Naive B cell (primary cell): ENCODE measurements at places on chromosomes 3 and 15.
A peak's percentile ranks its signal among the peaks of the same experiment; 100 is the strongest.

GRCh38 chr15:26967719-26968269 lies 3.2 kb upstream of the GABRG3 start:
- no peak overlapping the region for H3K27ac ChIP-seq
- peak overlapping the region; percentile 39 for H3K4me3 ChIP-seq
- DNase-seq, result no peak
- H3K36me3 ChIP-seq, result no peaks in the 10 kb centered on the region
- H3K4me1 ChIP-seq, result peaks cover 5% of the 10 kb centered on the region
- H3K27me3 ChIP-seq, result peaks cover 20% of the 10 kb centered on the region

DNA sequence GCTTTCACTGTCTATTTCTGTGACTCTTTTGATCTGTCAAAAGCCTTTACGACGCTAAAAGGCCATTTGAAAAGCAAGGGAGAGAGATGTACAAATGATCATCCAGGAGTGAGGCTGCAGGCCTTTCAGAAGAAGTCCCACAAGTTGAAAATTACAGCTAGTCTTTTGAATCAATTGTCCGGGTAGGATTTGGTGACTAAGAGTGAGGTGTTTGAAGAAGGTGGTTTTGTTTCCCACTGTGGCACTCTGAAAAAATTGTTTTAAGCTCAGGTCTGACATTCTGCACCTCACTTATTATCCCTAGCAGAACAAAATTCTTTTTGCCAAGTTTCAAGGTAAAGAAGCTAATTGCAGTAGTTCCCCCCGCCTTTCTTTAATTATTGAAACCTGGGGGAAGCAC lies 50.8 kb upstream of the TMEM108 start:
- H3K36me3 ChIP-seq, result no peaks in the 10 kb centered on the region
- no peaks in the 10 kb centered on the region for H3K4me1 ChIP-seq
- H3K4me3 ChIP-seq, result no peak overlapping the region
- no peak overlapping the region for H3K27ac ChIP-seq
- DNase-seq, result no peak

- peaks cover 14% of the 10 kb centered on the region for H3K4me1 ChIP-seq
- H3K27me3 ChIP-seq, result no peaks in the 10 kb centered on the region
- no peaks in the 10 kb centered on the region for H3K36me3 ChIP-seq
These were observed 162.7 kb downstream of the LPP start for GRCh38 chr3:188316723-188317070.

DNA sequence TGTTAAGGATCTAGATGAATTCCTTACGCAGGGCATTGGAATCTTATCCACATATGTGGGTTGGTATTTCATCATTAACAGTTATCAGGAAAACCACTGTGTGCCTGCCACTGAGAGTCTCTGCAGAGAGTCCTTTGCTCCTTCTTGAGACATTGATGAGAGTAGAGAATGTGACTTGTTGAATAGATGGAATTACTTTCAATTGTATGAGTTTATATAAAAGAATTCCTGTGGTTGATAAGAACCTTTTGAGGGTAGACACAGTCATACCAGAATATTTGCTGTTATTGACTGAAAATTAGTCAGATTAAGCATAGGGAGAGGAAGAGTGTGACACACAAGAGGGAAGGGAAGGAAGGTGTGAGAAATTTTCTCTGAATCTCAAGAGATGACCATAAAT lies 30.8 kb downstream of the ARHGEF26 start:
- no peak overlapping the region for H3K4me3 ChIP-seq
- DNase-seq, result no peak
